ENCODE measurements at places on chromosomes 16 and 17.

DNA sequence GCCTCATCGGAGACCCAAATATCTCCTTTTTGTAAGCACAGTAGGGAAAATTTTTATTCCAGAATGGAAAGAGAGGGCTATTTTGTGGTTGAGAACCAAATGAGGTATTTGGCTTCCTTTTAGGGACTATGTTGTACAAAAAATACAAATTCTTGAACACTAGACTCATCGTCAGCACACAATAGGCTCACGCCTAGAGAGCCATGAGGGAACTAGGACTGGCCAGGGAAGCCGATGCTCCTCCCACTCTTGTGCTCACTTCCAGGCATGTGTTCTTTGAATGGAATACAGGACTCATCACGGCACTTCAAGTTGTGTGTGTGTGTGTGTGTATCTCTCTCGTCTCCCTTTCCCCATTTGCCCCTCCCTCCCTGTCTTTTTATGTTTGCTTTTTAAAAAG is 17.8 kb upstream of the BLMH start:
- no peak for DNase-seq

- DNase-seq: no peak
Measured at GRCh38 chr16:74462361-74462760, 41.1 kb upstream of the CLEC18B start.

GRCh38 chr17:2062571-2063183 is 7.8 kb downstream of the HIC1 start:
- no peak for DNase-seq

- DNase-seq: no peak
Measured at GRCh38 chr17:81021531-81022343, 13.2 kb upstream of the BAIAP2 start.

DNA sequence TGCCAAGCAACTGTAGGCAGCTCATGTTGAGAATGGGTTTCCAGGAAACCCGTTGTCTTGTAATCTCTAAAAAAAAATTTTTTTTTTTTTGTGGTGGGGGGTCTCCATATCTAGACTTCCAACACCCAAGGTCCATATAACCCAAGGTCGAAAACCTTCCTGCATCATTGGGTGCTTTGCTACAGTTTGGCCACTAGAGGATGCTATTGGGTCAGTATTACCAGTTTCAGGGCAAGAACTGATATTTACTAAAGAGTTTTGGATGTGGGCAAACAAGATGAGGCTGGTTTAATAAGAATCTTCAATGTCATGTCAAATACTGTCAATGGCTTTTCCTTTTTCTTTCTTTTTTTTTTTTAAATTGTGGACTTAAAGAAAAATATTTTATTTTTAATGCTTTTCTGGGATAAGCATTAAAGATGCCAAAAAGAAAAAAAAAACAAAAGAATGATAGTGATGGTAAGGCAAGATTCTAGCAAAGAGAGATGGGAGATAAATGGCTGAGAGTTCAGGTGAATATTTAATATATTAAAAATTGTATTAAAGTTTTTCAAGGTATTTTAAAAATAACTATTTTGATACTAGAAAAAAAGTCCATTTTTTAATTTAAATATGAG is 62.2 kb downstream of the DHRS7C start:
- peak; percentile 16 for DNase-seq

DNA sequence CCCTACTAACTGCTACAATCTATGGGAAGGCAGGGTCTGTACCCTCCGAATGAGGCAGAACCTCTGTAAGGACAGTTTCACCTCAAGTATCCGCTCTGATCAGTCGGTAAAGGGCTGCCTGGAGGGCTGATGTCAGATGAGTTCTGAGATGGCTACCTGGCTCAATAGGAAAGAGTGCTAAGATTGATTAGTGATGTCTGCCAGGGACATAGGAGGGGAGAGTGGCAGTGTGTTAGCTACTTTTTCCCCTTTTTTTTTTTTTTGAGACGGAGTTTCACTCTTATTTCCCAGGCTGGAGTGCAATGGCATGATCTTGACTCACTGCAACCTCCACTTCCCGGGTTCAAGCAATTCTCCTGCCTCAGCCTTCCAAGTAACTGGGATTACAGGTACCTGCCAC is 39.1 kb upstream of the CDC42EP4 start:
- DNase-seq: no peak

DNA sequence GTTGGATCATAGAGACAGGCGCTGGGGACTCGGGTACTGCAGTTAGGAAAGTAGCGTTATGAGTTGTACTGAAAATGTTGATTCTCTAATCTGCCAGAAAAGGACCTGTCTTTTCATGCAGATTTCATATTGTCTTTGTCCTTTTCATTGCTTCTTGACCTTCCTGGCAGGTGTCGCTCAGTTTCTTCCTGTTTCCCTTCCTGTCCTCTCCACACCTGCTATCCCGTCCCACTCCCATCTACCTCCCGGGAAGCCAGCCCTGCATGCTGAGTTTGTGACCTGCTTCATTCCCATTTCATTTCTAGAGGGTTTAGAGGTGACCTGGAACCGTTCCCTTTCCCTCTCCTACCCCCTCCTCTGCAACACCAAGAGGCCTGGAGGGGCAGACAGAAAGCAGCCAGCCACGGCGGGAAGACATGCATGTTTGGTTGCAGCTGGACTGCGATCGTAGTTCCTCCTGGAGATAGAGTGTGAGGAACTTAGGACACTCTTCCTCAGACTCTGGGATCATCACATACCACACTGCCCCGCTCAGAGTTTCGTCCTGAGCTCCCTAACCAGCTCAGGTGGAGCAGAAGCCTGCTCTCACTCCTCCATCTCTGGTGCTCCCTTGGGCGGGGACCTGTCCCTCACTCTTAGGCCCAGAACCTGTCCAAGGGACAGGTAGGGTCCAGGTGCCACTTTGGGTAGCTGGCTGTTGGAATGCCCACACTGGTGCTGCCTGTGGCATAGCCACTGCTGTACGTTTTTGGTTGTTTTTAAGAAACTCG is 23.9 kb upstream of the ARHGAP23 start:
- no peak for DNase-seq

GRCh38 chr16:56212144-56212543 is 20.9 kb downstream of the GNAO1 start:
- no peak for DNase-seq

DNA sequence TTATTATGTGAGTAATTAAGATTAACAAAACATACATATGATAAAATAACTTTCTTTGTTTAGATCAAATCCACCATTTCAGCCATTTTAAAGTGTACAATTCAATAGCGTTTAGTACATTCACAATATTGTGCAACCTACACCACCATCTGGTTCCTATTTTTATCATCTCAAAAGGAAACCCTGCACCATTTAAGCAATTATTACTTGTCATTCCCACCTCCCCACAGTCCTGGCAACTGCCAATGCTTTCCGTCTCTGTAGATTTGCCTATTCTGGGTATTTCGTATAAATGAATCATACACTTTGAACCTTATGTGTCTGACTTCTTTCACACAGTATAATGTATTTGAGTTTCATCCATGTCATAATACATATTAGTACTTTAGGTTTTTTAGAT is 162.5 kb upstream of the CNTNAP4 start:
- DNase-seq: no peak

DNA sequence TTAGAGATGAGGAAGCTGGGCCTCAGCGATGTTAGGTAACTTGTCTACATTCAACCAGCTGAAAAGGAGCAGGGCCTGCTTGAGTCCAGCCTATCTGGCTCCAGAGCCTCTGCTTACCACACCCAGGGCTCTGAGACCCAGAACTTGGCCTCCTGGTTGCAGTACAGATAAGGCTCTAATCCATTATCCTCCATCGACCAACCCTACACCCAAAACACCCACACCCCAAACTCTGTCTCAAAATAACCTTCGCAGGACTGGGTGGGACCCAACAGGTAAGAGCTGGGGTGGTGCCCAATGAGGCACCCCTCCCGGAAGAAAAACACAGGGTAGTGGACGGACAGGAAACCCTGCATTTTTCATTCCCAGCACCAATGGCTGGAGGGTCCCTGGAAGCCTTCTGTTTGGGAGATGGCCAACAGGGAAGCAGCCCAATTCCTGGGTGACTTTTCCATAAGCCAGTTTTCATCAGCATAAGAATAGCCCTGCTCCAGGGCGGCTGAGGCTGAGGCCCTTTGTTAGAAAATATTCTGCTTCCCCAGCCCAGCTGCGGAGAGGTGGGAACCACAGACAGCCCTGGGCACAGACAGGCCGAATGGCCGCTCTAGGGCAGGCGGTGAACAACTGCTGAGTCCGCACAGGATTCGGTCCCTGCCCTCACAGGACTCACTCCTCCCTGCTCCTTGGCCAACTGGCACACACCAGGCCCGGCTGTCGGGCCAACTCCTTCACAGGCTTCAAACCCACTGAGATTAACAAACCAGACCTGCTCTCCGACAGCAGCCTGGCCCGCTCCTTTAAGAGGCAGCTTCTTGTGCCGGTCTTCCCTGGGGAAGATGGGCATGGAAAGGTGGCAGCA is 9.8 kb downstream of the SMIM5 start:
- no peak for DNase-seq

DNA sequence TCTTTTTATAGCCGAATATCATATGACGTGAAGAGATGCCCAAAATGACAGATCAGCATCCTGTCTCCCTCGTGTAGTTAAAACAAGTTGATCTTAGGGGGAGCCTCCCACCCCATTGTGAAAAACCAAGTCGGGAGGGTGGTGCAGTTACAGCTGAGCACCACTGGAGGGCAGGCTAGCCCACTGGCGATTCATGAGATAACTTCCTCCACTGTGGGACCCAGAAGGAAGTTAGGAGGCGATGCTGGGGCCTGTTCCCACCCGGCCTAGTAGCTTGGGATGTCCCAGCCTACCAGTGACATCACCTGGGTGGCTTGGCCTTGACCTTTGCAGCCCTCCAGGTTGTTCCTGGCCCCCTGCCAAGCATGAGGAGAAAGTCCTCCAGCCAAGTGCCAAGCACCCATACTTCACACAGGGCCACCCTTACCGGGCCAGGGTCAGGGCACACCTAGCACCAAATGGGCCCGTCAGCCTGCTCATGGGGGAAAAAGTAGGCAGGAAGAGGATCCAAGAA is 8.1 kb upstream of the CPNE2 start:
- DNase-seq: peak; percentile 31

GRCh38 chr16:1537138-1537577 is 3.7 kb downstream of the TMEM204 start:
- no peak for DNase-seq

DNA sequence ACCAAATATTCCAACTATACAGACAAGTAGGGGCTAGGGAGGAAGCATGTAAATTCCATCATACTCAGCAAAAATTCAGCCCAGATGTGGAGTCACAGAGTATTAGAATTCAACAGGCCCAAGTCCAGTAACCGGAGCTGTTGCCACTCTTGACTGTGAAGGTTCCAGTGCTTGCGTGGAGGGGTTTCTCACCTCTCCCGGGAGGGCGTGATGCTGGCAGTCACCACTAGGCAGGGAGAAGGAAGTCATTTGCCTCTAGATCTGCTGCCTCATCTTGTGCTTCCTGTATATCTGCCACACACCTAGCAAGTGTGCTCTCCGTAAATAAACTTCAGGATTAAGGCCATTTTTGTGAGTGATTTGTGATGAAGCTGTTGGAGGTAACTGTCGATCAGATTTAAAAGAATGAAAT is 1.0 kb upstream of the CKLF start:
- no peak for DNase-seq

GRCh38 chr16:76681296-76681695 is 404.1 kb downstream of the CNTNAP4 start:
- no peak for DNase-seq

DNA sequence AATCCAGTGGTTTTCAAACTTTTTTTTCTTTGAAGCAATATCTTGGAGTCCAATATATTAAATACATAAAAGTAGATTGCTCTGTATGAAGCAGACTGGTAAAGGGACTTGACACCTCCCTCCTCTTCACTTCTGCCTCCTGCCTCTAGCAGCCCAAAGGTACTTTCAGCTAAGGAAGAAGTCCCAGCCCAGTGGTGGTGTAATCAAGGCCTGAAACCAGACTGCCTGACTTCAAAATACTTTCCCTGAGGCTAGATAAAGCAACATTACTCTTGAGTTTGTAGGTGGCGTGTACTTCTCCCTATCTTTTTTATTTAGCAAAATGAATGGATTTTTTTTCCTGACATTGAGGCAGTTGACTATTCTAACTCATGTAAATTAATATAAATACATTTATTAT is 122.4 kb upstream of the TMEM97 start:
- DNase-seq: no peak

DNA sequence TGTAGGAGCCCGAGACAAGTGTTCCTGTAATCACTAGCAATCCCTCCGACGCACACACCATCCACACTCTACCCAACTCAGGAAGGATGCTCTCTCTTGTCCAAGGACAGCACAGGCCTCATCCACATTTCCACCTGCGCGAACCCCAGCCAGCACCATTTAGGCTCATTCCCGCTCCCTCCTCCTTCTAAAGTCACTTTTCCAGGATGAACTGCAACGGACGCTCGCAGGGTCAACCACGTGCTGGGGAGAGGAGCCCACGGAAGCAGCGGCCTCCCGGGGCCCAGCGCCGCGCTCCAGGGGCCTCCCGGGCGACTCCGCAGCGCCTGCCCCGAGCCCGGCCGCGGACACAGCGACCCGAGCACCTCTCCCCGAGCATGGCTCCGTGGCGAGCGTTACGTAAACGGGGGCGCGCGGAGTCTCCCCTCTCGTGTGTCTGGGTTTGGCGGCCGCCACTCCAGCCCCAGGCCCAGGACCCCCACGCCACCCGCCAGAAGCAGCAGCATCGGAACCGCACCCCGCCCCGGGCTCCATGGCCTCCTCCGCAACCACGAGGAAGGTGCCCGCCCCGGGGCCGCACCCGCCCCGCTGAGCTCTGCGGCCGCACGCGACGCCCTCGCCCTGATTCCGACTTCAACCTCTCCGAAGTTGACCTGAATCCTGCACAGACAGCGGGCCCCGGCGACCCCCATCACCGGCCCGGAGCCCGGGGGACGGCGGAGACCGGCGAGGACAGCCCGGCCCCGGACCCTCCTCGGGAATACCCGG is 668 bp downstream of the USP36 start:
- DNase-seq: no peak

- no peak for DNase-seq
Measured at GRCh38 chr16:58346831-58347371, 45.4 kb upstream of the GINS3 start.

- no peak for DNase-seq
Measured at GRCh38 chr16:82792693-82793092, 165.9 kb downstream of the CDH13 start.

GRCh38 chr17:78383725-78384471 is 5.4 kb downstream of the PGS1 start:
- DNase-seq: peak; percentile 97

Data from AG09319 (cell line).